ENCODE measurements at places on chromosomes 3 and 15. TPM values are rescaled to one million over a fixed set of nuclear protein-coding genes. Genes with fewer than 3 reads are reported as not detected.

SATB1 gene
- total RNA-seq = 0.09 TPM

COL6A5 gene
- not detected for total RNA-seq

RHOV gene
- total RNA-seq = 5.3 TPM

ZNF621 gene
- 7.9 TPM for total RNA-seq

UBE2E1 gene
- 95.8 TPM for total RNA-seq

RGMA gene
- 0.39 TPM for total RNA-seq

RTP3 gene
- not detected for total RNA-seq

BSN gene
- total RNA-seq = 0.17 TPM

SEMA3G gene
- total RNA-seq = 0.04 TPM

FAH gene
- 39.6 TPM for total RNA-seq

BBX gene
- total RNA-seq = 15.6 TPM

ZNF620 gene
- 1.9 TPM for total RNA-seq

CHRM5 gene
- 0.05 TPM for total RNA-seq

ALDH1A3 gene
- total RNA-seq = 24.7 TPM

CCNB2 gene
- 107 TPM for total RNA-seq

PLSCR4 gene
- total RNA-seq = 4.4 TPM

NRG4 gene
- total RNA-seq = 2.6 TPM

BOC gene
- total RNA-seq = 7.5 TPM

CAND2 gene
- total RNA-seq = 0.26 TPM

CCR9 gene
- total RNA-seq = not detected

KY gene
- not detected for total RNA-seq

SPINT1 gene
- 0.85 TPM for total RNA-seq

FETUB gene
- 0.12 TPM for total RNA-seq

TFDP2 gene
- total RNA-seq = 19.8 TPM

ZNF197 gene
- 1.5 TPM for total RNA-seq

ALS2CL gene
- total RNA-seq = 6.7 TPM

EIF4E3 gene
- total RNA-seq = 2.6 TPM

NANOGP8 gene
- not detected for total RNA-seq

EAF2 gene
- total RNA-seq = 2.8 TPM

GP9 gene
- not detected for total RNA-seq

CILP gene
- 0.08 TPM for total RNA-seq

MORC1 gene
- total RNA-seq = not detected

WDR93 gene
- total RNA-seq = 0.20 TPM

GOLGA8G gene
- total RNA-seq = not detected

BNIP2 gene
- 80.5 TPM for total RNA-seq

MYO9A gene
- 10.4 TPM for total RNA-seq

ACTRT3 gene
- total RNA-seq = 3.2 TPM

ADAMTSL3 gene
- total RNA-seq = 0.31 TPM

ISG20 gene
- total RNA-seq = 39.7 TPM

SAMMSON gene
- total RNA-seq = not detected

TMF1 gene
- total RNA-seq = 17.4 TPM

UQCC5 gene
- total RNA-seq = 85.4 TPM

EPHB3 gene
- total RNA-seq = 0.37 TPM

POTEB gene
- total RNA-seq = not detected

SENP7 gene
- total RNA-seq = 1.9 TPM

ZNF385D gene
- total RNA-seq = not detected

LPP gene
- total RNA-seq = 11.3 TPM

All from A549 treated with DMSO at 1 μM for 4 hours (cell line).